ENCODE measurements at places on chromosomes 3 and 15. TPM values are rescaled to one million over a fixed set of nuclear protein-coding genes. Genes with fewer than 3 reads are reported as not detected.

TICRR gene
- polyA plus RNA-seq = not detected

DNA sequence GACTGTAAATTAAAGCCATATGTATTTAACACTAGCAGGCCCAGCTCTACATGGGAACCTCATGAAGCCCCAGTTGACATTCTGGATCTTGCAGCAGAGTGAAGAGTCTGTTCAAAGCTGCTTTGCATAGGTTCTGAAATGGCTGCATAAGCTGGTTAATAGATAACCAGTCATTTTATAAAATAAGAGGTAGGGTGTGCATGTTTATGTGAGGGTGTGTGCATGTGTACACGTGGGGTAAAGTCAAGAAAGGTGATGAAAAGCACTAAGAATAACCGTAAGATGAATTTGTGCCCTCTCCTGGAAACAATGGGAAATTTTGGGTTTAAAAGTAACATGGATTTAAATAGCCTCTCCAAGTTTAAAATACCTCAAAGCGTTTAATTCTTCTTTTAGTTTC lies 33.0 kb downstream of the PAQR9 start:
- H3K27me3 ChIP-seq = no peaks in the 10 kb centered on the region
- H3K36me3 ChIP-seq = no peaks in the 10 kb centered on the region
- no peaks in the 10 kb centered on the region for H3K4me1 ChIP-seq
- no peak for DNase-seq

NKIRAS1 gene
- 0.69 TPM for polyA plus RNA-seq

GRCh38 chr3:6444888-6445658 lies 415.8 kb upstream of the GRM7 start:
- H3K36me3 ChIP-seq = no peaks in the 10 kb centered on the region
- H3K27ac ChIP-seq = no peak overlapping the region
- H3K27me3 ChIP-seq = no peaks in the 10 kb centered on the region
- DNase-seq = no peak
- no peaks in the 10 kb centered on the region for H3K4me1 ChIP-seq
- H3K4me3 ChIP-seq = no peak overlapping the region

DNA sequence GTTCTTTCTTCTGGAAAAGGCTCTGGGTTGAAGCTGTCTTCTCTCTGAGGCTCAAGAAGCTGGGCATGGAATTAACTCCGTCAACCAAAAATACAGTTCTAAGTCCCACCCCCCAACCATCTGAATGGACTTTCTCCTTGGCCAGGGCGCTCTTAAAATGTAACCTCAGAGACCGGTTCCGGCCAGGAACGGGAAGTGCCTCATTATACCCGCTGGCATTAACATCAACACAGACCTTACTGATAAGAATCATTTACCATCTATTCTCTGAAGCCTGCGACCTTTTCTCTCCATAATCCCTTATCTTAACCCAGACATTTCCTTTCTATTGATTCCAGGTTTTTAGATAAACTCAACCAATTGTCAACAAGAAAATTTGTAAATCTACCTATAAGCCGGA lies 64.7 kb downstream of the ATP1B3 start:
- no peaks in the 10 kb centered on the region for H3K27me3 ChIP-seq
- no peaks in the 10 kb centered on the region for H3K36me3 ChIP-seq
- peaks cover 7% of the 10 kb centered on the region for H3K4me1 ChIP-seq
- H3K4me3 ChIP-seq = no peak overlapping the region
- no peak for DNase-seq
- no peak overlapping the region for H3K27ac ChIP-seq

DNA sequence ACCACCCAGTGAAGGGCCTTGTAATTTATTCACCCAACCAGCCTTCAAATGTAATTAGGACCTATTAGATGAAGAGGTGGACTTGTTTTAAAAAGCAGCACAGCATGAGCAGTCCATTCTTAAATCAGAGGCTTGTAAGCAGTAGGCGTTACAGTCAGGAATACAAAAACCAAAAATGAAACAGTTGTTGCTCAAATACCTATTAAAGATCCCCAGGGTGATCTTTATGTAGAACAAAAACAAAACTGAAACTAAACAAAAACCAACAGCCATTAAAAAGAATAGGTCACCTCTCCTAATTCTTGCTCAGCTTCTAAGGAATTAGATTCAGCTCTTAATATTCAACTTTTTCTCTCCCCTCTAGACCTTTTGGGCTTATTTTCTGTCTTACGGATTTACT lies 104.9 kb upstream of the ST8SIA2 start:
- H3K4me3 ChIP-seq = no peak overlapping the region
- H3K4me1 ChIP-seq = no peaks in the 10 kb centered on the region
- H3K27me3 ChIP-seq = no peaks in the 10 kb centered on the region
- no peaks in the 10 kb centered on the region for H3K36me3 ChIP-seq
- H3K27ac ChIP-seq = no peak overlapping the region

EPHA3 gene
- not detected for polyA plus RNA-seq

GRCh38 chr3:143217283-143217682 lies 97.7 kb downstream of the CHST2 start:
- no peak for DNase-seq
- no peaks in the 10 kb centered on the region for H3K36me3 ChIP-seq
- H3K27me3 ChIP-seq = no peaks in the 10 kb centered on the region
- no peak overlapping the region for H3K27ac ChIP-seq
- no peak overlapping the region for H3K4me3 ChIP-seq

GRCh38 chr15:54033869-54034458 lies 55.7 kb downstream of the UNC13C start:
- H3K4me3 ChIP-seq = no peak overlapping the region
- no peaks in the 10 kb centered on the region for H3K36me3 ChIP-seq
- no peak overlapping the region for H3K27ac ChIP-seq
- no peak for DNase-seq
- H3K4me1 ChIP-seq = no peaks in the 10 kb centered on the region

FAM107A gene
- not detected for polyA plus RNA-seq

BCL6 gene
- 34.9 TPM for polyA plus RNA-seq

DNA sequence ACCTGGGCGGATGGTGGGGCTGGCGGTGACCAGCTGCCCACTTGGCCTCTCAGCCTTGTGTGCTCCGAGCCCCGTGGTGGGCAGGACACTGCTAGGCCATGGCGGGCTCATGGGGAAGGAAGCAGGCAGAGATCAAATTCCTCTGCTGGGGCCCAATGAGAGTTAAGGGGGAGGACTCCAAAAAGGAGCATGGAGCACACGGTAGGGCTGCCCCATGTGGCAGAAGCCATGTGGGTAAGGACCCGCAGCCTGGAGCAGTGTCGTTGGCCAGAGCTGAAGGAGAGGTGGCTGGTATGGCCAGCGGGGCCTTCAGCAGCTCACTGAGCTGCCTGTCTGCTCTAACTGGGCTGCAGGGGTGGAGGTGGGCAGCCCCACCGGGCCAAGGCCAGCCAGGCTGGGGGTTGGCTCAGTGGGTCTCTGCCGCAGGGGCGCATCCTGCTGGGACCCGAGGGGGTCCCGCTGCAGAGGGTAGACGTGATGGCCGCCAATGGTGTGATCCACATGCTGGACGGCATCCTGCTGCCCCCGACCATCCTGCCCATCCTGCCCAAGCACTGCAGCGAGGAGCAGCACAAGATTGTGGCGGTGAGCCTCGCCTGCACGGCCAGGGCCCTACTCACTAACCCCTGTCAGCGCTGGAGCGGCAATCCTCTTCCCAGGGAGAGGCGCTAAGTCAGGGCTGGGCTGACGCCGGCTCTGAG lies 11.3 kb downstream of the STAB1 start:
- H3K27ac ChIP-seq = no peak overlapping the region
- H3K27me3 ChIP-seq = no peaks in the 10 kb centered on the region
- no peak for DNase-seq
- H3K4me1 ChIP-seq = no peaks in the 10 kb centered on the region
- H3K36me3 ChIP-seq = peaks cover 97% of the 10 kb centered on the region

GRCh38 chr3:107718547-107718946 lies 195.8 kb downstream of the BBX start:
- H3K27ac ChIP-seq = no peak overlapping the region
- no peaks in the 10 kb centered on the region for H3K27me3 ChIP-seq
- no peak for DNase-seq
- H3K36me3 ChIP-seq = peaks cover 13% of the 10 kb centered on the region

MESP2 gene
- 0.67 TPM for polyA plus RNA-seq

GRCh38 chr3:33915796-33916546 lies 117.5 kb downstream of the PDCD6IP start:
- H3K27me3 ChIP-seq = no peaks in the 10 kb centered on the region
- no peak overlapping the region for H3K27ac ChIP-seq
- DNase-seq = no peak
- no peak overlapping the region for H3K4me3 ChIP-seq

CLRN1 gene
- not detected for polyA plus RNA-seq

- H3K27ac ChIP-seq = no peak overlapping the region
- DNase-seq = no peak
- no peaks in the 10 kb centered on the region for H3K27me3 ChIP-seq
- H3K4me3 ChIP-seq = no peak overlapping the region
Measured at GRCh38 chr3:8964436-8965370, 1.4 kb upstream of the RAD18 start.

SETMAR gene
- polyA plus RNA-seq = 1.1 TPM

KBTBD13 gene
- polyA plus RNA-seq = not detected

DNA sequence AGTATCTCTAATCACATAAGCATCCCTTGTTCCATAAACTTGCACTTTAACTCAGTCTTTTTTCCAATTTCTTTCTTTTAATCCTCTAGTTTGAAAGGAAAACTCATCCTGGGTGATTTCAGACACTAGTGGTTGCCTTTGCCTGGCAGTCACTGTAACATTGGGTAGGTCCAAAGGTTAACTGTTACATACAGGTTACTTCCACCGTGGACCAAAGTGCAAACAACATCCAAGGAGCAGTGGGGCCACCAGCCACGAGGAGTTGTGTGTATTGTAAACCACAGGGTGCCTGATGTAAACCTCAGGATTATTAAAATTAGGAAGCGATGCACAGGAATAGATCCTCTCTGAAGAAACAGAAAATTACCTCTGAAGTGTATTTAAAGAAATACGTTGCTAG lies 75.0 kb downstream of the HCN4 start:
- H3K27me3 ChIP-seq = no peaks in the 10 kb centered on the region
- H3K36me3 ChIP-seq = no peaks in the 10 kb centered on the region
- DNase-seq = no peak
- peaks cover 66% of the 10 kb centered on the region for H3K4me1 ChIP-seq
- H3K4me3 ChIP-seq = no peak overlapping the region

SEMA3F gene
- polyA plus RNA-seq = not detected

GRCh38 chr3:141217389-141217788 lies 14.2 kb upstream of the PXYLP1 start:
- H3K27me3 ChIP-seq = no peaks in the 10 kb centered on the region
- peaks cover 30% of the 10 kb centered on the region for H3K4me1 ChIP-seq
- peak overlapping the region; percentile 24 for H3K4me3 ChIP-seq
- peak overlapping the region; percentile 64 for H3K27ac ChIP-seq
- no peaks in the 10 kb centered on the region for H3K36me3 ChIP-seq
